Stimulated activated CD8-positive, alpha-beta memory T cell treated with anti-CD3 and anti-CD28 coated beads, Interleukin-7, amount 100 ng/mL, for 24 hours (primary cell): ENCODE measurements at places on chromosomes 2 and 18.

DNA sequence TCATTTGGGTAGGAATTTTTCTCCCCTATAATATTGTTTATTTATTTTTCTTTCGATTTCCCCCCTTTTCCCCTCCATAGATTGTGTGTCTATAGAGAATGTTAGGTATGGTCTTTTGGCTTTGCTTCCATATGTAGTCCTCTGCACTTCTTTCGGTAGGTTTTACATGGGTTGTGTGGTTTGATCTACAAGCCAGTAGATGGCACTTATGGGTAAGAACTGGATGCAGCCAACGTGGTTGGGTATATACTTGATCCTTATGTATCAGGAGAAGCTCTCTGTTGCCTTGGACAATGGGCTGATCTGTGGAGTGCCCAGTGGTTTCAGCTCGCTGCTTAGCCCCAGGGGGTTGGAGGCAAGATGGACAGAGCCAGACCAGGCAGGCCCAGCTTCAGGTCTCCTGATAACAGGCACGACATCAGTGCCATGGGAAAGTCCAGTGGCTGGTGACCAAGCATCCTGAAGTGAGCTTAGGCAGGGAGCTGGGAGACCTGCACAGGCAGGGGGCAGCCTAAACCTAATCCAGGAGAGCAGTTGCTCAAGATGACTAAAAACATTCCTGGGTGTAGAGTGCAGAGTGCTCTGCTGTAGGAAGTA, 488.3 kb downstream of the CCDC85A start:
- no peak for DNase-seq

DNA sequence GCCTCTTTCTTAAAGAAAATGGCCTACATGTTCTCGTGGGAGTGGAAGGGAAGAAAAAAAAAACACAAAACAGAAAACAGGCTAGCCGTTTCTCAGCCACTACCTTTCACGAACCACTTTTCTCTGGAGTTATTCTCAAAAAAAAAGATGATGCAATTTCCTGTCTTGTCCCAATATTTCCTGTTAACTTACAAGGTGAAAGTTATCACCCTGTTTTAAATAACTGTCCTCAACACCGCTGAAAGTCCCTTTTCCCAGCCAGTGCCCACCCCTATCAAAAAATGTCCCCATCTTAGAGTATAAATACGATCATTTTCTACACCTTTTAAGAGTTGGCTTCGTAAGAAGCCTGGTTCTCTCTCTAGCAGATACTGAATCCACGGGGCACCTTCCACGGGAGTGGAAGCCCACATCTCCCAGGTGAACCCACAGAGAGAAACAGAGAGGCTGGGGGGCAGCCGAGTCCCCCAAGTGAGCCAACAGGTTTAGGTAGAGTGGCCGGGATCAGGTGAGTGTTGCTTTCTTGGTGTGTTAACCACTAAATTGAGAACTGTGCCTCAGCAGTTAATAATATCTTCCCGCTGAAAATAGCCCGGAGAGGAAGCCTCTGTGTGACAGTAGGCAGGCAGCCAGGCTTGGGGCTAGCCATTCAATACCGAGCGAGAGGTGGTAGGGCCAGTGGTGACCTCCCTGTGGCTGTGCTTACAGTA, 15.9 kb downstream of the SMAD7 start:
- no peak for DNase-seq

DNA sequence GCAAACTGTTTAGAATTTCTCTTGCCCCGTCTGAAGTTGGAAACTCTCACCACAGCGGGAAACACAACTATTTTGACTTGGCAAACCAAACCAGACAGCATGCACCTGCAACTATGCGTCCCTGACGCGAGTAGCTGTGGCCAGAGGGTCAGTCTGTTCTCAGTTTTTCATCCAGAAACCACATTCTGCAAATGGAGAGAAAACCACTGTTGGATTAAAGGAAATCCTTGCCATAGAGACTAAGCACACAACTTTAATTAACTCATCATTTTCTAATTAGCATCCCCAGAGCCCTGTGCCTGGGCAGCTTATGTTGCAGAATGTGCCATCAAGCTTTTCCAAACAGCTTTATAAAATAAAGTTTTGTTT, 415.7 kb upstream of the TCF4 start:
- DNase-seq, result no peak

GRCh38 chr18:579238-579637, 942 bp upstream of the CETN1 start:
- DNase-seq, result no peak

DNA sequence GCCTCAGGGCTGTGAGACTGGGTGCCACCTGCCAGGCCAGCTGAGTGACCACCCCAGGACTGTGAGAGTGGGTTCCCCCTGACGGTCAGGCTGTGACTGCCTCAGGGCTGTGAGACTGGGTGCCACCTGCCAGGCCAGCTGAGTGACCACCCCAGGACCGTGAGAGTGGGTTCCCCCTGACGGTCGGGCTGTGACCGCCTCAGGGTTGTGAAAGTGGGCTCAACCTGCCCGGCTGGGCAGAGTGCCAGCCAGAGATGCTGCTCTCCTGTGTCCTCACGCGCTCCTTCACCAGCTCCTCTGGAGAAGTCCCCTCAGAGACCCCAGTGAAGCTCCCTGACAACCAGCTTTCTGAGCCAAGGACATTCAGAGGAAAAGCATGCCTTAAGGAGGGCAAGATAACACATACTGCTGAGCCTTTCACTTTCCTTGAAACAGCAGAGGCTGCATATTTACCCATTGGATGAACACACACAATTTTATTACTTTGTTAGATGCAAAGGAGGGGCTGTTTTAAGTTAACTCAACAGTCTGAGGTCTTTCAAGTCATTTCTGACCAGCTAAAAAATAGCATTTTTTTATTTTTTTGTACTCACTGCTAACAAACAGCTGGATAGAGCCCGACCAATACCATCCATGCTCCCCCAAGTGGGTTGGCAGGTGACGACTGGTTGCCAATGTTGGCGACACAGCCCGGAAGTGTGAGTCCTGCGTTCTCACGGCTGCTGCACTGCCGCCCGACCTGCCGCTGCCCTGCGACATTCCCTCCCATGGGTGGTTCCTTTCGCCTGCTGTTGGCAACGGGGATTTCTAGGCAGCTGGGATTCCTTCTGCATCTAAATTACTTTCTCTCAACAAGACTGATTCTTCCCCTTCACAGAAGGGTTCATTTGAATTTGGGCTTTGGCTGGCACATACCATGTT, 70.7 kb downstream of the NDUFA10 start:
- DNase-seq, result no peak

DNA sequence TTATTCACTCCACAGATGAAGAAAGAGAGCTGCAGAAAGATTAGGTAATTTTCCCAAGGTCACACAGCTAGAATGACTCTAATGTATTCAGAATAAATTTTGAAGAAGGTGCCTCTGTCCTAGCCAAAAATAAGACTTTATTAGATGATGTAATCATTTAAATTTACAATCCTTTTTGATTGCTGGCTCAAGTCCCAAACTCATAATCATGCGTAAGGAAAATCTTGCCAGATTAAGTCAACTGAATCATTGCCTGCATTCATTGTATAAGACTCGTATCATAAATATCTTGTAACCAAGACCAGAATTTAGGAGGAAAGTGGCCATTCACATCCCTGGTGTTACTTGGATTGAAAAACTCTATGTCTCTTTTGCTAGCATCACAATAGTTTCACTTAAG, 53.1 kb upstream of the STK39 start:
- DNase-seq, result no peak

DNA sequence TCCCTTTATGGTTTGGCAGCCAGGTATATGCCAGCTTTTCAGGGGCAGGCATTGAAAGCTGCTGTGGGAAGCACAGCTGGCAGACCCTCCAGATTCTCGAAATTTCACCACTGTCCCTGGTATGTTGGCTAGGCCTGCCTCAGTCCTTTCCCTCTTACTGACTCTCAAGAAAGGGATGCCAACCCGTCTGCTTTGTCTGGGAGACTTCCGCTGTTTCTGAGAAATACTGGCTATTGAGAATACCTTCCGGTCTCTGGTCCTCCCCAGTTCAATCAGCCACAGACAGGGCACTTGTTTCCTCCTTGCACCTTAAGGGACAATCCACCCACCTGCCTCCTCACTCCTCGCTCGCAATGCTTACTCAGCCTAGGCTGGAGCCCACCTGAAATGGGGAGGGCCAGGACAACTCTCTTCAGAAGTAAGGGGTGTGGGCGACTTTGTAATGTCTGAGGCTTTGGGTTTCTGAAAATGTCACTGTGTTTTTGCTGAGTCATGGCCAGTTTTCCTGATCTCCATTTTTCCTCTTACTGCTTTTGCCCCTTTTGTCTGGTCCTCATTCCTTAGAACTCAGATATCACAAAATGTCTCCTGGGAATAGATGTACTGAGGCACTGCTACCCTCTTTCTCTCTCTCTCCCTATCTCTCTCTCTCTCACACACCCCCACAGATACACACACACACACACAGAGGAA, 571.1 kb downstream of the TNS1 start:
- DNase-seq, result no peak

DNA sequence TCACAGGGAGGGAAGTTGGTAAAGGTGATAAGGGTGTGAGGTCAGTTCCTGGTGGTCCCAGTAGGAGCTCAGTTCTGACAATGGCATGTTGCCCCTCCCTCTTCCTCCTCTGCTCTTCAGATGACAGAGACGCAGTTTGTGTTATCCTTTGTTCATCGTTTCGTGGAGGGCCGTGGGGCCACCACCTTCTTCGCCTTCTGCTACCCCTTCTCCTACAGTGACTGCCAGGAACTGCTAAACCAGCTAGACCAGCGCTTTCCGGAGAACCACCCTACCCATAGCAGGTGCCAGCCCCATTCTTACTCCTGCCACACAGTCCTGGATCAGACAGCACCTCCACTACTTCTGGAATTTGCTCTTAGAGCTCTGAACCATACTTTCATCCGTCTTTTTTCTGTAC, 2.3 kb downstream of the AGBL5 start:
- DNase-seq, result no peak

DNA sequence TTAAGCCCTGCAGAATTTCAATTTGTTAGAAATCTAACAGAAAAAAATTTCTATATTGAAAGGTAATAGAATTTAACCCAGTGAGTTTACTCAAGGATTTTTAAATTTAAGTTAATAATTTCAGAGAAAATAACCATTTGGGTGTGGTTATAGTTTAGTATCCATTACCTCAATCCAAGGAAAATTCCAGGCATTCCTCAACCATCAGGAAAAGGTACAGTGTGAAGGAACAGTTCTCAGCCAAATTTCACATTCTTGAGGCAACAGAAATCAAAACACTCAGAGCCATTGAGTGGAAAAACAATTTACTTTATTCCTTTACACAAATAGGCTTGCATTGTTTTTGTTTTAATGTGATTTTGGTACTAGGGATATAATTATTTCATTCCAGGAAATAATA, 45.6 kb downstream of the ONECUT2 start:
- DNase-seq, result no peak

GRCh38 chr2:18991177-18992168, 366.9 kb downstream of the OSR1 start:
- DNase-seq, result no peak

DNA sequence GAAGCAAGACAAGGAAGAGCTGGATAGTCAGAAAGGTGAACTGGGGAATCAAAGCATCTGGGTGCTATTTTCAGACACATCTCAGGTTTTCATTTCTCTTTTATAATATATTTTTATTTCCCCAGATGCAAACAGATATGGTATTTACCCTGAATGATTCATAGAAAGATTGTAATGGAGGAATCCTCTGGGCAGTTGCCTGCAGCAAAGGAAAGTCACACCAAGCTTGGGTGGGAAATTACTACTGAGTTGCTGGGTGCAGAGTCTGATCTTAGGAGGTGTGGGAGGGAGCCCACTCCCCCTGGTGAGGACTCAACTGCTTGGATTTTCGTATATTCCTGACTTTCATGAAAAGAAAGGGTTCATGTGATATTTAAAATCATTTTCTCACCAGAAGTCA, 2.1 kb downstream of the EFR3B start:
- no peak for DNase-seq

DNA sequence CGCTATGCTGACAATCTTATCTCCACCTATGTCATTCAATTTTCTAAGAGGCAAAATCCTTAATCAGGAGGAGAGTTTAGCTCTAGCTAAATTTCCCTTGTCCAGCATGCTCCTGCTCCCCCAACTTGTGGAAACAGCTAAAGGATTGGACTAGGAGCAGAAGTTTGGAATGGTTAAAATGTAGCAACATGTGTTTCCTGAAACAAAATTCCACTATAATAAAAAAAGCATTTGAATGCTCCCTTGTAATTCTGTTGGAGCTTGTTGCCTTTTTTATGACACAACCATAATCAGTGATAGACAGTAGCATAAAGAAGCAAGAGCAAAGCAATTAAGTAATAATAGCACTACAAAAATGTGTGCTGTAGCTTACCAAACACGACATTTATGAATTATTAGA, 6.9 kb downstream of the ACTR3 start:
- no peak for DNase-seq

- no peak for DNase-seq
Measured at GRCh38 chr2:164714471-164714870, 93.2 kb upstream of the GRB14 start.

GRCh38 chr18:25373432-25374179, 21.6 kb upstream of the ZNF521 start:
- DNase-seq, result no peak

DNA sequence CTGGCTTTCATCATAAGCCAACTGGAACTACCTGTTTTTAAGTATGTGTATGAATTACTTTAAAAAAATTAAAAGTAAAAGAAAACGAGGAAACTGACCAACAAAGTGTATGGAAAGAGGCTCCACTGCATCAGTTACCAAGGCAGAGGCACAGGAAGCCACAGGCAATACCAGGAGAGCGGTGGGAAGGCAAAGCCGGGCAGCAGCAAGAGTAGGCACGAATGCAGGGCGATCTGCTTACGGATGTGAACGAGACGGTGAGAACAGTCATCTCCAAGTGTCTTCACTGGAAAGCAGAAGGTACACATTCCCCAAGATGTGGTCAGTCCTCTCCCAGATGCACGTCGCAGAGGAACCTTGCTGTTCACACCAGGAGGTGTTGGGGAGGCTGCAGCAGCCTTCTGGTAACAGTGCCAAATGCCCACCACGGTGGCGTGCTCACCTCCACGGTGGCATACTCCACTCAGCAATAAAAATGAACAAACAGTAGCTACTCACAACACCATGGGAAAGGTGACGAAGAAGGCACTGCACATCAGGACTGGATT, 43.1 kb downstream of the HS6ST1 start:
- DNase-seq, result no peak

DNA sequence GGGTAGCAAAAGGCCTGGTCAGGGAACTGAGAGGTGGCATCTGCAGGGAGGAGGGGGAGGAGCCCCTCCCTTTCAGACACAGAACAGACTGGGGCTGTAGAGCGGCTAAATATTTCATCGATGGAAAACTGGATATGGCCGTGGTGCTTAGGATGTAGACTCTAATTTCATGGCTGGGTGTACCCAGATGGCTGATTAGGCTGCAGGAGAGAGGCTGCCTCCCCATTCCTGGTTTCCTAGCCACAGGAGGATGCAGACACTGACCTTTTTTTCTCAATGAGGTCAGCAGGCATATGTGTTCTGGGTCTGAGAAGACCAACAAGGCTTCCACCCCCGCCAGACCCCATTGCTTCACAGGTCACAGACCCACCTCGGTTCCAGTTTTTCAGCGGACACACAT, 79.3 kb upstream of the STPG4 start:
- DNase-seq, result no peak
